ENCODE measurements at places on chromosomes 7 and 10.

GRCh38 chr7:30595436-30596013 is 847 bp downstream of the GARS1 start:
- peak; percentile 13 for DNase-seq

DNA sequence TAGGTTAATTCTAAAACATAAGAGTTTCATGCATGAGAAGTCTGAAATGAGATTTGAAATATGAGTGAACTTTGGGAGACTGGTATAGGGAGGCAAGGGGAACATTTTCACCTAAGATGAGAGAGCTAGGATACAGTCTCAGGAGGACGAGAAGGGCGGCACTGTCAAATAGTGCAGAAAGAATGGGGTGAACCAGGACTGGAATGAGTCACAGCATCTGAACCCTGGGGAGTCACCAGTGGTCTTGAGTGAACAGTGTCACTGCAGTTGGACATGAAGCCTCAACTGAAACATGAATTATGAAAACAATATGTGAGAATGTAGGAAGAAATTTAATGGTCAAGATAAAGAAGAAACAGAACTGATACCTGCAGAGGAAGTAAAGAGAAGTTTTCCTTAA is 33.8 kb downstream of the GNG11 start:
- DNase-seq = no peak

GRCh38 chr7:55258631-55259030 is 106.5 kb upstream of the LANCL2 start:
- no peak for DNase-seq

DNA sequence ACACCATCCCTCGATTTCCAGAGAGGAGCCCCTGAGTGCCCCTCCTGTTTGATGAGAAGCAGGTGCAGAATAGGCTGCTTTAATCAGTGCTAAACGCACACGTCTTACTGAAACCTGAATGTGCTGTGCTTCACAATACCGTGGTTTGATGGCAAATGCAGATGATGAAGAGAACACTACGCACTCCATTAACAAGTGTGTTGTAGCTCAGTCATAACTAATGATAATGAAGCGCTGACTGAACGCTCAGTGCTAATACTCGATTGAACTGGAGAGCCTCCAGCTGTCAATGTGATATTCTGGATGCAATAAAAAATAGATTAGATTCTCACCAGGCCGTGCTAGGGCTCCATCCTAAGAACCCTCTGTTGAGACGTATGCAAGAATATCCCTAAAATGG is 279.7 kb upstream of the PLPP4 start:
- DNase-seq = no peak

- DNase-seq = peak; percentile 86
Measured at GRCh38 chr10:17023386-17024298, 106.0 kb downstream of the CUBN start.

DNA sequence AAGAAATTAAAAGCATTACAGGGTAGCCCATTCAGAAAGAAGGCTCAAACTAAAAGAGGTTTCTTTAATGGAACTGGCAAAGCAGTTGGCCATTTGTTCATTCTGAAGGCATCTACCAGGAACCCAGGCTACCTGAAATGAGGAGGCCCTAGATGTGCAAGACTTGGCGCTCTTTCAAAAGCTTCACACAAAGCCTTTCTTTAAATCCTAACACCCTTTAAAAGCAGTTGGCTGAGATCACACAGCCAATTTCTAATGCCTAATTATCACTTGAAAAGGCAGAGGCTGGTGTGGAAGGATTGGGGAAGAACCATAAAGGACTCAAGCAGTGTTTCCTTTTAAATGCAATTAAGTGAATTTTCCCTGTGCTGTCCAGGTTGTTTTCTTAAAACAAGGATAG is 23.2 kb downstream of the PPP1R17 start:
- no peak for DNase-seq

- DNase-seq = no peak
Measured at GRCh38 chr7:30778255-30779025, 7.2 kb downstream of the MINDY4 start.
